Left renal cortex interstitium (tissue), 4 donors: ENCODE measurements at places on chromosomes 5 and 9.

- no peak for DNase-seq
These were observed 22.1 kb downstream of the PCDHGC5 start for GRCh38 chr5:141510850-141511601.

- DNase-seq, result no peak
These were observed 195.2 kb upstream of the TUT7 start for GRCh38 chr9:86549401-86549811.

DNA sequence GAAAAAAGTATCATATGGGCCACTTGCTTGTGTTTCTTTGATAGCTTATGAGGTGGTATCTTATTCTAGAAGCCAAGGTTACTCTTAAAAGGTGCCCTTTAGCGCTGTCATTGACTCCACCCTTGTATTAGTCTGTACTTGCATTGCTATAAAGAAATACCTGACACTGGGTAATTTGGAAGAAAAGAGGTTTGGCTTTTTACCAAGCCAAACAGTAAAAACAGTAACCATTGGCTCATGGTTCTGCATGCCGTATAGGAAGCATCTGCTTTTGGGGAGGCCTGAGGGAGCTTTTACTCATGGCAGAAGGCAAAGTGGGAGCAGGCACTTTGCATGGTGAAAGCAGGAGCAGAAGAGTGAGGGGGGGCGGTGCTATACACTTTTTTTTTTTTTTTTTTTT, 87.4 kb downstream of the TEK start:
- DNase-seq, result no peak

DNA sequence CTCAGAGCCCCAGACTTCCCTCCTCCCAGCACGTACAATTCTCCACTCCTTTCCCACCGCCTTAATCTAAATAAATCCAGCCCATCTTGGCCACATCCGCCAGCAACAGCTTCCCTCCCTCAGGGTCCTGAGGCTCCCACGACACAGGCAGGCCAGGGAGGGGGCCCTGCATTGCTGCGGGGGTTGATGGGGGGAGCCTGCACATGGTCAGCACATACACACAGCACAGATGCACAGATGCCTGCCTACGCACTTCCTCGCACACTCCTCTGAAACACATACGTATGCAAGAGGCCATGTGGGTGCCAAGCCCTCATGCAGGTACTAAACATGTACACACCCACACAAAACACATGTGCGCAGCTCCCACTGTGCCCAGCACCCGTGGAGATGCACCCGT, 14.8 kb downstream of the PDGFRB start:
- no peak for DNase-seq

DNA sequence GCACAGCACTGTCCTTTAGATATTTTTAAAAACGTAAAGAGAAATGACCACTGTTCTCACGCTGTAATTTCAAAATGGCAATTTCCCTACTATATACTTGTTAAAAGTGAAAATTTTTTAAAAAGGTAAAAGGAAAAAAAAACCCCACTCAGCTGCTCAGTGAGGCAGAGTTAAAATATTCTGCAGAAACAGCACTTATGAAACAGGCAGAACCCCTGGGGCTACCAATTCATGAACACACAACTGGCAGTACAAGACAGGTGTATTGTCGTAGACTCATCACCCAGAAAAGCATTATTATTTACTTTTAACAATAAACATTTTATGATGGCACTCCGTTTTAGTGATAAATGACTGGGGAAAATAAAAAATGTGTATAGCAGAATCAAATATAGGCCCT, 1.5 kb upstream of the RASGRF2 start:
- no peak for DNase-seq

DNA sequence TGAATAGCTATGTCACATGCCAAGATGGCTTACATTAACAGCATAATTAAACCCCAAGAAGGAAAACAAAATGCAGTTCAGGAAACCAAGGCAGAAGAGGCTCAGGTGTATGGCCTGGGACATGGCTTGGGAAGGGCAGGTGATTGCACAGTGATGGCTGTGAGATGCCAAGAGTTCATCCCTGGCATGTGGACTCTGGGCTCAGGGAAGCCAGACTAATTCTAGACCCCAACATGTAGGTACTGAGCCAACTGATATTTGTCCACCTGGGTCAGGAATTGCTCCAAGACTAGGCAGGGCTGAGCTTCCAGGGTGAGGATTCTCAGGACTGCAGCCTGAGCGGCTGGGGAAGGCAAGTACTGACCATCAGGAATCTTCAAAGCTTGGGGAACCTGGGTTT, 218.4 kb upstream of the PIK3R1 start:
- no peak for DNase-seq

DNA sequence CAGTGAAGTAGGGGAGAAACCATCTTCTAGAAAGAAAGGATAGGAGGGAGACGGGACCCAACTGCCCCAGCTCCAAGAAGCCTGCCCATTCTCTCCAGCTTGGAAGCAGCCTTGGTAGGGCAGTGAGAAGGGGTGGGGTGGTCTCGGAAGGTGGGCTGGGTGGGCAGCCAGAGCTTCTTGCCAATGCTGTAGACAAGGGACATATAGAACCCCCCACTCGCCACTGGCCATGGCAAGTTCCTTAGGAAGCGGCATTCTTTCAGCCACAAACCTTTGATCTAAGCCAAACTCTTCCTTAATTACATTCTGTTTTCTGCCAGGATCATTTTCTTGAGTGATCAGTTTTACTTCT, 90.2 kb downstream of the PSD2 start:
- DNase-seq, result no peak

- no peak for DNase-seq
These were observed 54.3 kb downstream of the MTX3 start for GRCh38 chr5:79936646-79937216.

GRCh38 chr9:92769990-92770359, 5.3 kb upstream of the BICD2 start:
- no peak for DNase-seq

GRCh38 chr5:159971931-159972461, 36.9 kb upstream of the TTC1 start:
- DNase-seq, result no peak

- DNase-seq, result no peak
These were observed 115.0 kb upstream of the CACNA1B start for GRCh38 chr9:137762414-137763061.

DNA sequence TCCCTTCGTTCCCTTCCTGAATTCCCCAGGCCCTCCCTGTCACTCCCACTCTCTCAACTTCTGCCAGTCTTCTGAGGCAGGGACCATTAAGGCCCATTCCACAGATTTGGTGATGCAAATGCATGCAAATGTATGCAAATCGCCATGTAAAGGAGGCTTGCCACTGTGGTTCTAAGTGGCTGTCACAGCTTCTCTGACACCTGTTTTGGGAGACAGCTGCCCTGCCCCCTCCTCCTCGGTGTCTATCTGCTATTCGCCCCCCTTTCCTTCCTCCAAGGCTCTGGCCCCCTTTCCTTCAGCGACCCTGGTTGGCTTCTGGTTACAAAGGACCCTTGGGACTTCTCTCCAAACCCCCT, 10.5 kb upstream of the ARAP3 start:
- no peak for DNase-seq

DNA sequence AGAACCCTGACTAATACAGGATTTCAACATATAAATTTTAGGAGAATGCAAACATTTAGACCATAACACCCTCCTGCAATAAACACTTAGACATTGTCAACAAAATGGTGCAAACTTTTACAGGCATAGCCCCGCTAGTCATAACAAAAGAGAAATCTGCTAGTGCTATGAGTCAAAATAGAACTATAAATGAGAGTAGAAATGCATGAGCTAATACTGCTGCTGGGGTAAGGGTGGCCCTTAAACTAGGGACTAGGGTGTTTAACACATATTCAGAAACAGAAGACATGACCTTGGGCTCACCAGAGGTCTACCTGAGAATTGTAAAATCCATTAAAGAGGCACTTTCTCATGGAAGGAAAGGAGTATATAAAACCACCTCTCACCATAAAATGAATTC, 131.6 kb downstream of the TLR4 start:
- DNase-seq, result no peak

- DNase-seq, result no peak
These were observed 156.4 kb downstream of the SPOCK1 start for GRCh38 chr5:137342764-137343163.

DNA sequence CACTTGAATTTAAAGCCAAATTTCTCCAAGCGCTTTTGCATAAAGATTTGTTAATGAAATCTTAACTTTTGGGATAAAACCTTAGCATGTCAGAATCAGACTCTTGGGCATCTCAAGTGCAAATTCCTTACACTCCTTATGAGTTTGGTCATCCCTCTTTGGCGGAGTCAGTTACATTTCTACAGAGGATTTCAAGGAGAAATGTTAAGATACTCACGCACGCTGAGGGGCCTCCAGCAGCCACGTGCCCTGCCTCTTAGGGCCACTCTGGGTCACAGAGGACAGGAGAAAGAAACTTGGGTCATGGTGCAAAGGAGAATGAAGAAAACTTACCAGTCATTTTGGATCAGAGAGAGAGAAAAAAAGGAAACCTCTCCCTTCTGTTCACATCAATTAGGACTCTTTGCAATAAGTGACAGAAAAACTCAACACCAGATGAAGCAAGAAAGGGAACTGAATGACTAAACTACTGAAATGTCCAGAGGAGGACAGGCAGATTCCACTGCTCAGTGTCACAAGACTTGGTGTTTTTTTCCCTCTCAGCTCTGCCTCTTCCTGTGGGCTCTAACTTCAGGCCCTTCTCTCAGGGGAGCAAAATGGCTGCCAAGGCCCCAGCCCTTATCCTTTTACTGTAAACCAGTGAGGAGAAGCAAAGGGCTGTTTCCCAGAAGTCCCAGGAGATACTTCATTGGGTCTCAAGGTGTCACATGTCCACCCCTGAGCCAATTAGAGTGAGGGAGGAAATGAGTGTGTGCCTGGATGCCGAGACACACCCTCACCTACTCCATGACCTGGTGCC, 63.3 kb upstream of the NFIL3 start:
- DNase-seq, result no peak

GRCh38 chr5:35218981-35219380, 11.3 kb downstream of the PRLR start:
- no peak for DNase-seq

- no peak for DNase-seq
These were observed 181.1 kb downstream of the TRIM32 start for GRCh38 chr9:116868201-116868600.

DNA sequence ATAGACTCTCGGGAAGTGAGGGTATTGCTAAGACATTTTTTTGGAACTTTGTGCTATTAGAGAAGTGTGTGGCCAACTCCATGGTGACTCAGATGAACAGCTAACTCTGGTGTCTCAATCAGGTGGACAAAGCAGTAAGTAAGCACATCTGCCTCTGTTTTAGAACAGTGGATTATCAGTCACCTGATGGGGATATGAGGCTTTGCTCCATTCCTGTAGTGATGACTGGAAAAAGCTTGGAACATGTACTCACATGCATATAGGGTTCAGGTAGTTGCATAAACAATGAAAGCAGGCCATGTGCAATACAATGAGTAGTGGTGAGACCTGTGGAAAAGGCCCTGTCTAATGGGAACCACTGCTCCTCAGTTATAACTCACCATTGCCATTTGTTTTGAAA, 168.2 kb upstream of the FBN2 start:
- no peak for DNase-seq

GRCh38 chr9:126642839-126643238, 29.1 kb downstream of the LMX1B start:
- no peak for DNase-seq

GRCh38 chr9:128333451-128333869, 6.9 kb upstream of the SLC27A4 start:
- no peak for DNase-seq

DNA sequence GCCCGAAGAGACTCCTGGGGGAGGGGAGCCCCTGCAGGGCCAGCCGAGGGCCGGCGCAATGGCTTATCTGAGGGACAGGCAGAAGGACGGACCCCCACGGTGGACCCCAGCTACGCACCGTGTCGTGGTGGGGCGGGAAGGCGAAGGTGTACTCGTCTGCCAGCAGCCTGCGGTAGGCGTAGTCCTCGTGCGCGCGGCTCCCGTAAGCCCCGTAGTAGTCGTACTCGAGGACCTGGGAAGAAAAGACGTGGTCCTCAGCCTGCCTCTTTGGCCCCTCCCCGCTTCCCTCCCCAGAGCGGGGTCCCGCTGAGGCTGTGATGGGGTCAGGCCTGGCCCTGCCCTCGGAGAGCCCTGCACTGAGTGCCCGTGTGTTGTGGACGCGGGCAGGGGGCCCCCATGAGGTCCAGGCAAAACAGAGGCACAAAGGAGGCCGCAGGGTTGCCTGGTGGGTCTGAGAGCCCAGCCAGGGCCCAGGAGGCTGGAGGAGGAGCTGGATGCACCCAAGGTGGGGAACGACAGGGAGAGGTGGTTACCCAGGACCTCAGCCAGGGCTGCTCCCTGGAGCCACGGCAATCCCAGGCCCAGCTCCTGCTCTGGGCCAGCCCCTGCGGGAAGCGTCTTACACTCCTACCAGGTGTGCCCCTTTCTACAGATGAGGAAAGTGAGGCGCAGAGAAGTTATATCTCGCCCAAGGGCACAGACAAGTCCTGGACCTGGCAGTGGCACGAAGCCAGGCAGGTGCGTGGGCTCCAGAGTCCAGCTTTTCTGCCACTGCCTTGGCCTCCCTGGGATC, 35.2 kb downstream of the SARDH start:
- no peak for DNase-seq

DNA sequence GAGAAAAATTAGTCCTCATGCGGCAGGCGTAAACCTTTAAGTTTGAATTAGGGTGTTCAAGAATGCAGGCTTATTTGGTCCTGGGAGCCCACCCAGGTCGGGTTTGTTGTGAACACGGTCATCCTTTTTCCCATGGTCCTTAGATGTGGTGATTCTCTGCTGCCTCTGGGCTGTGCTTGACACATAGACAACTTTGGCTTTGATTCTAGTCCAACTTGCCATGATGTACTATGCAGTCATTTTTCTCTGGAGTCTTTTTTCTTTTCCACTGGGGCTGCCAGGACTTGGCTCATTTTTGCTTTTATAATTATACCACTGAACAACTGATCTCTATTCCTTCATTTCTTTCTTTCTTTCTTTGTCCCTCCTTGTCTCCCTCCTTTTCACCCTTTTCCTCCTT, 218.6 kb downstream of the SREK1 start:
- DNase-seq, result no peak

DNA sequence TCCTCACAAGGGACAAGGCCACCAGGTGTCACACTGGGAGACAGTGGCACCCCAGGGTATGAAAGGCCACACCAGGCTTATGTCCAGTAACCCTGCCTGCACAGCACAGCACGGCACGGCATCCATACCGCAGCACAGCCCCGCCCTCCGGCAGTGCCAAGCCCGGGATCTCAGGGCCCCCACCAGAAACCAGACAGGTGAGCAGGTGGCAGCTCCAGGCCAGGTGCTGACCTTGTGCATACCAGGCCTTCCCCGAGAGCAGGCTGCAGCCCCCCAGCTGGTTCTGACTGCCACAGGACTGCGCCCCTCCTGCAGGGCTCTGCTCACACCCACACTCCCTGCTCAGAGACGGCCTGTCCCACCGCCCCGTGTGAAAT, 56.5 kb downstream of the ADAMTS2 start:
- no peak for DNase-seq

DNA sequence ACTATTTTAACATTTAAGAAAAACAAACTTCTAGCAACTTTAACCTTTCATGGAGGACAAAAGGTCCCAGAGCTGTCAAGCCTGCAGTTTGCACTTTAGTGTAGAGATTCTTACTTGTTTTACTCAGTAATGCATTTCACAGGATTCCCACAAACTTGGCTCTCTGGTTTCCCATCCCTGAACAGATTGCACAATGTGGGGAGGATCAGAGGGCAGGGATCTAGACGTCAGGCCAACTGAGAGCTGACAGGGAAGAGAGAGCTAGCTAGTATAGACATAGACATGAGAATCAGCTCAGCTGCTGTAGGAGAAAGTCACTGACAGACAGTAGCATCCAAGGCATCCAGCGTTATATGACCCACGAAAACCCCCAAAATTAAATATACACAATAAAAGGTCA, 20.9 kb upstream of the BNIP1 start:
- no peak for DNase-seq

GRCh38 chr5:10424124-10424731, 17.5 kb upstream of the ROPN1L start:
- no peak for DNase-seq
